ENCODE measurements at places on chromosomes 2 and 18. TPM values are rescaled to one million over a fixed set of nuclear protein-coding genes. Genes with fewer than 3 reads are reported as not detected.
A peak's percentile ranks its signal among the peaks of the same experiment; 100 is the strongest.

GRCh38 chr2:227007148-227007547, 156.9 kb downstream of the COL4A4 start:
- H3K27ac ChIP-seq, result no peak overlapping the region
- no peaks in the 10 kb centered on the region for H3K27me3 ChIP-seq
- no peak overlapping the region for H3K4me3 ChIP-seq
- H3K36me3 ChIP-seq, result no peaks in the 10 kb centered on the region

DNA sequence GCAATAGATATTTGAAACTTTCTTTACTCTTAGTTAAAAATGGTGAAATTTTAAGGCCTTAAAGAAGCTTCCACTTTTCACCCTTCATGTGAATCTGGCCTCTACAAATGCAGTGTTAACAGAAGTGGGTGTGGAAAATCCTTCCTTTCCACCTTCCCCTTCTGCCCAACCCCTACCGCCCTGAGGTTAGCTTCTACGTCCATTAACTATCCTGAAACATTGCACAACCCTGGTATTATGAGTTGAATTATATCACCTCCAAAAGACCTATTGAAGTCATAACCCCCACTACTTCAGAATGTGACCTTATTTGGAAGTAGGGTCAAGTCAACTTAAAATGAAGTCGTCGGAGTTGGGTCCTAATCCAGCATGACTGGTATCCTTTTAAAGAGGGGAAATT, 80.8 kb upstream of the ACSL3 start:
- no peaks in the 10 kb centered on the region for H3K36me3 ChIP-seq
- no peak overlapping the region for H3K4me3 ChIP-seq
- H3K27ac ChIP-seq, result no peak overlapping the region
- no peak for DNase-seq

- no peaks in the 10 kb centered on the region for H3K27me3 ChIP-seq
- H3K4me1 ChIP-seq, result peaks cover 12% of the 10 kb centered on the region
- no peak overlapping the region for H3K27ac ChIP-seq
- DNase-seq, result no peak
Measured at GRCh38 chr2:45872211-45872610, 220.7 kb downstream of the PRKCE start.

DNA sequence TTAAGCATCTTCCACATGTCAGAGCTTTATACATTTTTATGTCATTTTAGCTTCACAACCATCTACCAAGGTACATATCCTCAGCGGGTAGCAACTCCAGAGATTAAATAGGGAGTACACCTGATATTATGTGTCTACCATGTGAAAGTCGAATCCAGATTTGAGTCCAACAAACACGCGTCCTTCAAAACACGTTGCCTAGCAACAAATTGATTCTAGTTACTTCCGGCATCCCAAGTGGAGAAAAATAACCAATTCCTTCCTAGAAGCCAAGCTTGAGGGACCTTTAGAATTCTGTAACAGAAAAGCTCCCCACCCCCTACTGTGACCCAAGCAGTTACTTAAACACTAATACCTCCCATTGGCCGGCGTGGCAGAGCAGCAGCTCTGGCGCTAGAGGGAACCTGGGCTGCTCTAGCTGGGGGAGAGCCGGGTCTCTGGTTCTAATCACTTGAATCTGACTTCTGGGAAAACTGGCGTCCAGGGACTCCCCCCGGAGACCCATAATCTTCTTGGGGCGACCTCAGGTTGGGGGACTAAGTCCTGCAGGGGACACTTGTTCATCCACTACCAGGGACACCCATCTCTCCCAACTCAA, at the start of gene ERICH2:
ERICH2 (plus strand) TSS at position 371 of the 598 bp plus-strand sequence. CDS start 304 bp downstream, outside the sequence.
- DNase-seq, result peak; percentile 70
- peak within 1 kb of the TSS; percentile 70 for H3K4me3 ChIP-seq
- peaks cover 10% of the 10 kb centered on the region for H3K4me1 ChIP-seq
- no peaks in the 10 kb centered on the region for H3K27me3 ChIP-seq
- peak within 1 kb of the TSS; percentile 79 for H3K27ac ChIP-seq
- H3K36me3 ChIP-seq, result no peaks in the 10 kb centered on the region

DNA sequence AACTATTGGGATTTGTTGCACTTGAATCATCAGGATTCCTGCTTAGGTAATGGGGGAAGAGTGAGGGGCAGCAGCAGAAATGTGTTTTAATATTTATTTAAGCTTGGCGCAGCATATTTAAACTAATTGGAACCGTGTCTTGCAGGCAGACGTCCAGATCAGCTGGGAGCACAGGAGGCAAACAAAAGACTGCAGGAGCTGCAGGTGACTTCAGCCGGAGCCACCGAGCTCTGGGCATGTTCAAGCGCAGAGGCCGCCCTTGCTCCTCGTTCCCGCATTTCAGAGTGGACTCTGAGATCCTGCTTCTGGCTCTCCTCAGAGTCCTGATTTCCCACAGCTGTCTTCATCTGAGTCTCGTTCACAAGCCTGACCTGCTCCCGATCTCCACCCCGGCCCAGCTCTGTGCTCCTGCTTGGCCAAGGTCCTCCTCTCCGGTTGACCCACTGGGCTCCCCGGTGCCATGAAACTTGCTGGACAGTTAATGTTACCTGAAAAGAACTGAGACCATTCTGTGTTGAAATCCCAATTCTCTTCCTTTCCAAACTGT, 475.5 kb downstream of the SOX11 start:
- no peaks in the 10 kb centered on the region for H3K4me1 ChIP-seq
- no peaks in the 10 kb centered on the region for H3K27me3 ChIP-seq
- DNase-seq, result no peak
- H3K27ac ChIP-seq, result no peak overlapping the region

- H3K4me3 ChIP-seq, result no peak within 1 kb of the TSS
- DNase-seq, result no peak
- H3K4me1 ChIP-seq, result no peaks in the 10 kb centered on the region
Measured at GRCh38 chr2:102310964-102311640, at the start of gene IL1RL1. Gene IL1RL1 (plus strand): TSS chr2:102311563. CDS start chr2:102338265, 26,702 bp downstream.

DNA sequence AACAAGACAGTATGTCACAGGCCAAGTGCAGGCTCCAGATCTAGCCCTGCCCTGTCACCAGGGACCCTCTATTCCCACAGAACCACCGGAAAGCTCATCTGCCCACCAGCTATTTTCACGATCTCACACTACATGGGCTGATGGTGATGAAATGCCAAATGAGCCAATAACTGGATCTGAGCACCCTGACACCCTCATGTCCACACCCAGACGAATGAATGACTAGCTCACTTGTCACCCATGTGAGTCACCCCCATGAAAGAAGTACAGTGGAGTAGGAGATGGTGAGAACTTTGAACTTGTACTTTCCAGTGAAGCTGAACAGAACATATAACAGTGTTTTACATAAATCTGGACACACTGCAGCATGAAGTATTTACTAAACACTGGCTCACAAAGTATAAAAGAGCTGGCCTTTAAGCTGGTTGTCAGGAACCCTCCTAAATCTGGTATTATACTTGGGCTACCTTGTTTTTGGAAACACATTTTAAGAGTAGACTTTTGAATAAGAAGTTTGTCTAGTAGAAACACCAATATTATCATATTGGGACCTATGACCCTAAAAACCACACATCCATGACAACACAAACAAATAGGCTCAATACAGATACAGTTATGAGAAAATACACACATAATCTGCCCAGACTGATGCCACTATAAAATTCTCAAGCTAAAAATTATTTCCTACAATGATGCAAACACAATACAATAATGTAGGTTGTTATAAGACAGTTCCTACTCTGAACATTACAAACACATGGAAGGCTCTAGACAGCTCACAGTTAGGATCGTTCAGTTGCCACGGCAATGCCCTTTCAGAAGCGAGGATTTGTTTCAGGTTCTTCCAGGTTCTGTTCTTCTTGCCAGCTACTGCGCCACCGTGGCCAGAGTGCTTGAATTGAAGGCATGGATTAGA, 19.0 kb downstream of the INO80C start:
- no peak for DNase-seq
- H3K4me1 ChIP-seq, result peaks cover 27% of the 10 kb centered on the region
- no peaks in the 10 kb centered on the region for H3K27me3 ChIP-seq
- no peak overlapping the region for H3K27ac ChIP-seq
- no peak overlapping the region for H3K4me3 ChIP-seq
- no peaks in the 10 kb centered on the region for H3K36me3 ChIP-seq

DNA sequence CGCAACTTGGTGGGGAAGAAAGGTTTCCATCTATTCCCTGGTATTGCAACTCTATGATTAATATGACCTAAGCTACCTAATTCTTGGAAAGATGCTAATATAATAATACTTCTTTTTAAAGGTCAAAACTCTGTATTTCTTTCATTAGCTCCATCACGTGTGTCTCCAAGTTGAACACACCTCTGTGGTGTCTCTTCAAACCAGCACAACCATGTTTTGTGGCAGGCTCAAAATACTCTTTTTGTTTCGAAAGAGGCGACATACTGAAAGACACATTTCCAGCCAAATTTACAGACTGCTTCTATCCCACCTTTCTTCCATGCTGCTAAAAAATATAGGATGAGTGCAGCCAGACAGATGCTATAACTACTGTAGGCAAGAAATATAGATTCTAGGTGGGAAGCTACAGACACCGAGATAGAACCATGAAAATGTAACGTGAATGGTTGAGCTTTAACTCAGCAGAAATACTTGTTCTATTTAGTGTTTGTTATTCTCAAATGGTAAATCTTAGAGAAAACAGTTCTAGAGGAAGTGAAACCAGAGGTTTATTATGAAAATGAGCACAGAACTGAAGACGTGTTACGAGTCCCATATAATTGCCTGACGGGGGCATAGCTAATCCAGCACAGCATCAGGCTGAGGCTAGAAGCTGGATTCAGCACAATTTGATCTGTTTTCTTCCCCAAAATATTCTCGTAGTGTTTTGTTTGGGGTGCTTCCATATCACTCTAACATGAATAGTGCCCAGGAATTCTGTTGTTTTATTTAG, 991.5 kb upstream of the FANCL start:
- H3K27ac ChIP-seq, result no peak overlapping the region
- no peak overlapping the region for H3K4me3 ChIP-seq
- no peaks in the 10 kb centered on the region for H3K36me3 ChIP-seq
- H3K27me3 ChIP-seq, result no peaks in the 10 kb centered on the region
- DNase-seq, result no peak
- no peaks in the 10 kb centered on the region for H3K4me1 ChIP-seq

DNA sequence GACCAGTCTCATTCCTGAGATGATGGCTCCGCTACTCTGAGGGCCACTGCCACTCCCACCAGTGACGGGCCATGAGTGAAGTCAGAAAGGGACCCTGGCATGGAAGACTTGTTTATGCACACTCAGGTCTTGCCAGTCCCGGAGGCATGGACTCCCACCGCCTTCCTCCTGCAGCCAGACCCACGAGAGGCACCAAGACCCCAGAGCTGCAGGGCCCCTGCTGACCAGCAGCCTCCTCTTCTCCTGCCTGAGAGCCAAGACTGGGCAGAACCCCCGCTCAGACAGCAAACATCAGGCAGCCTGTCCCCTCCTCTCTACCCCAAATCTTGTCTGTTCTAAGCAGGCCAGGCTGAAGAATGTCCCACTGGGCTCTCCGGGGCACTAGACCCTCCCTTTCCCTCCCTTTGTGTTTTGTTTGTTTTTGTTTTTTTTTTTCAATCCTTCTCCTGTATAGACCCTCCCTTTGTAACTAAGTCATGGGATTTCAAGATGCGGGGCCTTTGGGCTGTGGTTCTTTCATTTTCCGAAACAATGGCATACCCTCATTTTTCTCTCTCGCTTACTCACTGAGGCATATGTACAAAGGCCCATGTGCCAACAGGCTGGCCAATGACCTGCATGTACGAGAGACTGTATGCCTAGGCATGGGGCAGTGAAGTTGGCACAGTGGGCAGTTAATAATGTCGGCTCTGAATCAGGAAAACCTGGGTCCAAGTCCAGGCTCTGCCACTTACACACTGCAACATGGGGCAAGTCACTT, 24.3 kb upstream of the MAPRE3 start:
- no peak overlapping the region for H3K27ac ChIP-seq
- peaks cover 34% of the 10 kb centered on the region for H3K27me3 ChIP-seq
- no peak overlapping the region for H3K4me3 ChIP-seq
- DNase-seq, result no peak
- peaks cover 8% of the 10 kb centered on the region for H3K4me1 ChIP-seq

DNA sequence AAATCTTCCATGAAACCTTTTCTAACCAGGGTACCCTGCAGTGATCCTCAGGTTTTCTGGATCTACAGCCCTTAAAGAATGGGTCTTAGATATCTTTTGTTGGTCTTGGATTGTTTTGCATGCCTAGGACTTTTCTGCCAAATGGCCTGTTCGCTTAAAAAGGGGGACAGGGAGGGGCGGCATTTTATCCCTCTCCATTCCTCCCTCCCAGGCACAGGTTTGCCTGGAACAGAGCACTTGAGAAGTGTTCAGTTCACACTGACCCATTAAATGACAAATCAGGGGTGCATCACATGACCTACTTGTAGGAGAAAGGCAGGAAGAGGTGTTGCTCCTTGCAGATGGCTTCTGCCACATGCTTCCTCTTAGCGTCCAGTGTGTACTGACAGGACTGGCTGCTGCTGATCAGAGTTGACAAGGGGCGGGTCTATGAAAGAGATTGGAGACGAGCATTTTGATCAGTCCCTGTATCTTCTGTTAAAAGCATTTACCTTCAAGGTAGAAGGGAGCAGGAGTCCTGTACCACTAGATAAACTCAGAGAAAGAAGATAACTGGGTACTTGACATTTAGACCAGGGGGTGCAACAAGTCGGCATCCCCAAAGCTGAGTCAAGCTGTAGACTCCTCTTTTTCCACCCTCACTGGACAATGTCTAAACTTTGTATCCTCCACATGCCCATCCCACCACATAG, 8.4 kb downstream of the APOB start:
- H3K36me3 ChIP-seq, result no peaks in the 10 kb centered on the region
- H3K4me1 ChIP-seq, result peaks cover 9% of the 10 kb centered on the region
- H3K4me3 ChIP-seq, result no peak overlapping the region
- no peak overlapping the region for H3K27ac ChIP-seq
- H3K27me3 ChIP-seq, result no peaks in the 10 kb centered on the region
- DNase-seq, result no peak

- H3K4me1 ChIP-seq, result no peaks in the 10 kb centered on the region
- no peaks in the 10 kb centered on the region for H3K27me3 ChIP-seq
- no peak for DNase-seq
- no peaks in the 10 kb centered on the region for H3K36me3 ChIP-seq
- H3K27ac ChIP-seq, result no peak overlapping the region
Measured at GRCh38 chr2:12982149-12982584, 265.4 kb downstream of the TRIB2 start.

GRCh38 chr2:48328942-48329723, 200.8 kb upstream of the STON1 start:
- H3K4me1 ChIP-seq, result peaks cover 49% of the 10 kb centered on the region
- no peak for DNase-seq
- no peaks in the 10 kb centered on the region for H3K27me3 ChIP-seq
- no peaks in the 10 kb centered on the region for H3K36me3 ChIP-seq

- H3K27me3 ChIP-seq, result peaks cover 99% of the 10 kb centered on the region
- no peak overlapping the region for H3K4me3 ChIP-seq
- H3K27ac ChIP-seq, result no peak overlapping the region
- no peak for DNase-seq
Measured at GRCh38 chr2:174334278-174334715, 457 bp upstream of the SP9 start.

Gene PPP1R1C
- total RNA-seq, result 2.9 TPM

Gene CDKL4
- total RNA-seq, result 1.7 TPM

Gene ONECUT2
- total RNA-seq, result 0.03 TPM

Gene GAD1
- not detected for total RNA-seq

Gene NCKAP5
- total RNA-seq, result 34.6 TPM

All from lower lobe of right lung (tissue), 2 donors.